ENCODE measurements at places on chromosomes 3 and 15. TPM values are rescaled to one million over a fixed set of nuclear protein-coding genes. Genes with fewer than 3 reads are reported as not detected.

The CHRD gene
- 4.6 TPM for total RNA-seq

The LTF gene
- not detected for total RNA-seq

The EXD1 gene
- not detected for total RNA-seq

The TOP2B gene
- 176 TPM for total RNA-seq

The UTS2B gene
- total RNA-seq: not detected

The THPO gene
- 0.49 TPM for total RNA-seq

The CMTM8 gene
- total RNA-seq: 1.1 TPM

The CTXN2 gene
- total RNA-seq: not detected

The SEMA6D gene
- total RNA-seq: 17.7 TPM

The AEN gene
- 20.8 TPM for total RNA-seq

The ITIH1 gene
- total RNA-seq: not detected

The RLBP1 gene
- not detected for total RNA-seq

The LINGO1 gene
- not detected for total RNA-seq

The B3GALNT1 gene
- total RNA-seq: 28.5 TPM

The CLDN11 gene
- 661 TPM for total RNA-seq

The WDR76 gene
- total RNA-seq: 58.2 TPM

The ANKDD1A gene
- 2.9 TPM for total RNA-seq

The EOMES gene
- total RNA-seq: not detected
